Kidney tubule cell (primary cell): ENCODE measurements at places on chromosomes 11 and 22.

DNA sequence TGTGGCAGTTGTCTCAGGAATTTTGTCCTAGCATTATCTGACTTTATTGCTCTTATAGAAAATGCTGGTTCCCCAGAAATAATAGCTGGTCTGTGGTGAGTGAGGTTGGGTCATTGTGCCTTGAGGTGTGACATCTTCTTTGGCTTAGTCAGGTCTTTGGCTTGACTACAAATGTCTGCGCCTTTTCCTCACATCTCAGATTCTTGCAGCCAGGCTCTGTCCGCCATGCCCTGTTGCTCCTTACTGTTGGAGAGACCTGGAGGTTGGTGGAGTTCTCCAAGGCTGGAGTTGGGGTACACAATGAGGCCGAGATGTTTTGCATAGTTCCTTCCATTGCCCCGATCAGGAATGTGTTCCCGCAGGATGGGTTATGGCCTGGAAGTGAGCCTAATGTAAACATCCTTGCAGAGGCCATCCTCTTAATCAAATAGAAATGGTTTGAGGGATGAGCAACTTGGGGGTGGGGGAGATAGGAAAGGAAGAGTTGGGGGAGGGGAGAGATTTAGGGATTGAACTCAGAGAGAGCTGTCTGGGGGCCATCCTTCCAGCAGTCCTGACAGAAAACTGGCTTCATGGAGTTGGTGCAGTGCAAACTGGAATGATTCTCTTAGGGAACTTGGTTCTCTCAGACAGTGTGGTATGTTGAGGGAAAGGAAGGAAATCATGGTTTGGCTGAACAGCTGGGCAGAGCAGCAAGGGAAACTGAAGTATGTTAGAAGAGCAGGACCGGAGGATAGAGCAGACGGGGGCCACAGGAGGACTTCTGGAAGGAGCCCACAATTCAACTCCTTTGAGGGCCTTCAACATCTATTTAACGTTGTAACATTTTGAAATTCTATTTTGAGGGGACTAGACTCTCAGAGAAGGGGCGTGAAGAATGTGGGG is 49.9 kb downstream of the ZBTB16 start:
- DNase-seq, result no peak

GRCh38 chr11:119704849-119705248 is 24.2 kb downstream of the NECTIN1 start:
- no peak for DNase-seq

DNA sequence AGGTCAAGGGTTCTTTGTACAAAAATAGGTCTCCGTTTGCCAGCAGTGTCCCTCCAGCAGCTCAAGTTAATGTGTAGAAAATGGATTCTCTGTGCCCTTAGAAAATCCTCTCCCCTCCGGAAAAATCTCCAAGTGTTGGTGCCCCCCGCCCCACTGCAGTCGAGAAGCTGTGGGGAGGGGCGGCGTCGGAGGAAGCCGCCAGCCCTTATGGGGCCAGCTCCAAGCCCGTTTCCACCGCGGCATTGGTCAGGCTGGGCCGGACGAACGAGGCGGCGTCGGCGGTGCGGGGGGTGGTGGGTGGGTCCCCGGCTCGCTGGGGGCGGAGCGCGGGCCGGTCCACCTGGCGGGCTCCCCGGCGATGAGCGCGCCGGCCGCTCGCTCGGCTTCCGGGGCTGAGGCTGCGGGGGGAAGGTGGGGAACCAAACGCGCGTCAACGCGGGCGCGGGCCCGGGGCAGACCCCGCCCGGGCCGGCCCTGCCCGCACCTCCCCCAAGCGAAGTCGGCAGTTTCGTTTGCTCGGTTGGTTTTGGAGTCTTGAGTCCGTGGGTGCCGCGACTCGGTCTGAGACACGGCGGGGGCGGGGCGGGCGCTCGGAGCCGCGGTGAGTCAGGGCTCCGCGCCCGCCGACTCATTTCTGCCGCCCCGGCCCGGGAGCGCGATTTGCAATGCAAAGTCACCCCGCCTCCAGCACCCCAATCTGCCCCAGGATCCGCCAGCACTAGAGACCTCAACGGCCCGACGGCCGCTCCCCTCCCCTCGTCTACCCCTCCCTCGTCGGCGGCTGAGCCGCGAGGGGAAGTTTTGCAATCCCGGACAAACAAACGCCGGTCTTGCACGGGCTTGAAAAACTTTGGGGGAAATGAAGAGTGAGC is 1.4 kb downstream of the ASCL2 start:
- DNase-seq, result no peak

- no peak for DNase-seq
These were observed 61.8 kb downstream of the SMIM38 start for GRCh38 chr11:69217276-69218105.

GRCh38 chr11:86002431-86002830 is 66.5 kb downstream of the PICALM start:
- DNase-seq, result no peak

DNA sequence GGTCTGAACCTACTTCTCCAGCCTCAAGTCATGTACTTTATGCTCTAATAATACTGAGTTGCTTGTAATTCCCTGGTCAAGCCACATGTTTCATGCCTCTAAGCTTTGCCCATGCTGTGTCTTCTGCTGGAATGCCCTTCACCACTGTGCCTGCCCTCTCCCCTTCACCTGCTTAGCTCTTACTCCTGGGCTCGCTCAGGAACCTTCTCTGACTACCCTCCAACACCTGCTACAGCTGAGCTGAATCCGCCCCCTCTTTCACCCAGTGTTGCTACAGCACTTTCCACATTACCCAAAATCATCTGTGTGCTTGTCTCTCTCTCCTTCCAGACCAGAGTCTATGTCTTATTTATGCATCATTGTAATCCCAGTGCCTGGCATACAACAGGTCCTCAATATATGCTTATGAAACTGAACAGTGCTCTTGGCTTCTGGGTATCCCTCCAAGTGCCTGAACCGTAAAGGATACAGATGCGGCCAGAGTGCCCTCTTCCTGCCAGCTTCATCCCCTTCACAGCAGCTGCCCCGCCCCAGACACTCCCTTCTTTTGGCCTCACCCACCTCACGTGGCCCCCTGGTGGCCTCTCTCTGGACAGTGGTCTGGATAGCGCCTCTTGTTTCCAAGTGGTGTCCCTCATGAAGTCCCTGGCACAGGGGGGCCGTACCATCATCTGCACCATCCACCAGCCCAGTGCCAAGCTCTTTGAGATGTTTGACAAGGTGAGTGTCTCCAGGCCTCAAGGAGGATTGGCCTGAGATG is 7.1 kb downstream of the ABCG4 start:
- no peak for DNase-seq

- no peak for DNase-seq
These were observed 684 bp downstream of the MRGPRX2 start for GRCh38 chr11:19059833-19060232.

DNA sequence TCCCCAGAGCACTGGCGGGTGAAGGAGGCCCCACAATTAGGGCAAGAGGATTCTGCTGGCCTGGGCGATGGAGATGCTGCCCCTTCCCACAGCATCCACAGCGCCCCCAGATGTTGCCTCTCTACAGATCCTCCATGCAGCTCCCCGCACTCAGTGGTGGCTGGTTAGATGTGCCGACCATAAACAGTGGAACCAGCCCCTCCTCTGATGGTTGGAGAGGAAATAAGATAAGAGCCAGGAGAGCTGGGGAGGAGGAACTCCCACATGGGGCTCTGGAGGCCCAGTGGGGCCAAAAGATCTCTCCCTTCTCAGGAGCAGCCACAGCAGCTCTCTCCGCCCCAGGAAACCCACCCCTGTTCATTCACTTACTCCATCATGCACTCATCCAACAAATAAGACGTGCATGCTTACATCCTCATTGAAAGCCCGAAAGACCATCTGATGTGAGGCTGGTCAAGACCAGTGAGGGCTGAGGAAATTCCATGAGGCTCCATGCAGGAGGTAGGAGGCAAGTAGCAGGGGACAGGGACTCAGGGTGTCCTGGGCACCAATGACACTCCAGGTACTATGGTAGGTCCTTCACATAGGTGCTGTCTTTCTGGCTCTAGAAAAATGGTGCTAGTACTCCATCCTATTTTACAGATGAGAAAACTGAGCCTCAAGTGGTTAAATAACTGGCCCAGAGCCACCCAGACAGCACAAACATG is 1.5 kb downstream of the PTGDR2 start:
- DNase-seq, result no peak

DNA sequence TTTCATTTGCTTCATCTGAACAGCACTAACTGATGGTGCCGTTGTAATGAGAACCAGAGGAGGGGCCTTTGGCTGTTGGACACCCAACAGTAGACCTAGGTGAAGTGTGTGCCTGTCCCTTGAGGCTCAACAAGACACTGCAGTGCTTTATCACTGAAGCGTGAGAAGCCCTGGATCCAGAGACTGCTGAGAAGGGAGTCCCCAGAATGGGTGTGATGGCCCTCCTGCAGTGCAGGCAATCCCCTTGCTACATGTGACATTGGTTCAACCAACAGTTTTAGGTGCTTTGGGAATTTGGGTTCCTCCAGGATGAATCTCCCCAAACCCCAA is 125.6 kb downstream of the BRD1 start:
- no peak for DNase-seq

DNA sequence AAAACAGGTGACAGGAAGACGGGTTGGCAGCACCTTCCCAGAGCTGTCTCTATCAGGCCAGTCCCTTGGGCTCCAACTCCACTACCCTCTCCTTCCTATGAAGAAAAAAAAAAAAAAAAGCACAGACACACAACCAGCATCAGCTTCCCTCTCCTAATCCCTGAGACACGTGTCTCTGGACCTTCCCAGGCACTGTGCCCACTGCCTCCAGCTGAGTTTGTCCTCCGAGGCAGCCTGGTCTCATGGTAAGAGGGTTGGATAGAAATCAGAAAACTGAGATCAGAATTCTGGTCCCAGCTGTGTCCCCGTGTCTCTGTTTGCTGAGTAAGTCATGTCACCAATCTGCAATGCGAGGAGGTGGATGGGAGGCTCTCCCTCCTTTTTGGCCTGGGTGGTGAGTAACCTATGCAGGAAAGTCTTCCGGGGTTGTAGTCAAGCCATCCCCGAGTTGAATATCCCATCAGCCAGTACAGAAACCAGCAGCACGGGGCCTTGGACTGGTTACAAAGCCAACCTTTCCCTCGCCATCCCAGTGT is 193.7 kb upstream of the TBCEL start:
- no peak for DNase-seq
